Activated CD4-positive, alpha-beta T cell treated with anti-CD3 and anti-CD28 coated beads, Interleukin-2, amount 10 ng/mL, durations not matched to agents 7 days and 5 days (primary cell): ENCODE measurements at places on chromosomes 16 and 17.

GRCh38 chr17:18226284-18226945 lies 980 bp downstream of the LLGL1 start:
- no peak for DNase-seq

- no peak for DNase-seq
These were observed 810 bp downstream of the CYGB start for GRCh38 chr17:76536511-76537287.

GRCh38 chr17:58317421-58318064 lies 11.1 kb downstream of the TSPOAP1 start:
- peak; percentile 77 for DNase-seq

DNA sequence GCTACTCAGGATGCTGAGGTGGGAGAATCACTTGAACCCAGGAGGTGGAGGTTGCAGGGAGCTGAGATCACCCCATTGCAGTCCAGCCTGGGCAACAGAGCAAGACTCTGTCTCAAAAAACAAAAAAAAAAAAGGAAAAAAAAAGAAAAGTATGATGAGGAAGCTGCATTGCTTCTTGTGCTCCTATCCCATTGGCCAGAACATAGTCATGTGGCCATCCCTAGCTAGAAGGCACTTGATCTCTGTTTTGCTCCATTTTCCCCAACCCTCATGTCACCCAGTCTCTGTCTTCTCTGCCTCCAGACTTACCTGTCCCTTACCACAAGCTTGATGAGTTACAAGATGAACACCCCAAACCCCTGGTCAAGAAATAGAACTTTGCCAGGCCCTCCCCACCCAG lies 112.7 kb upstream of the TMEM97 start:
- DNase-seq = no peak
